ENCODE measurements at places on chromosomes 4 and X. TPM values are rescaled to one million over a fixed set of nuclear protein-coding genes. Genes with fewer than 3 reads are reported as not detected.

DNA sequence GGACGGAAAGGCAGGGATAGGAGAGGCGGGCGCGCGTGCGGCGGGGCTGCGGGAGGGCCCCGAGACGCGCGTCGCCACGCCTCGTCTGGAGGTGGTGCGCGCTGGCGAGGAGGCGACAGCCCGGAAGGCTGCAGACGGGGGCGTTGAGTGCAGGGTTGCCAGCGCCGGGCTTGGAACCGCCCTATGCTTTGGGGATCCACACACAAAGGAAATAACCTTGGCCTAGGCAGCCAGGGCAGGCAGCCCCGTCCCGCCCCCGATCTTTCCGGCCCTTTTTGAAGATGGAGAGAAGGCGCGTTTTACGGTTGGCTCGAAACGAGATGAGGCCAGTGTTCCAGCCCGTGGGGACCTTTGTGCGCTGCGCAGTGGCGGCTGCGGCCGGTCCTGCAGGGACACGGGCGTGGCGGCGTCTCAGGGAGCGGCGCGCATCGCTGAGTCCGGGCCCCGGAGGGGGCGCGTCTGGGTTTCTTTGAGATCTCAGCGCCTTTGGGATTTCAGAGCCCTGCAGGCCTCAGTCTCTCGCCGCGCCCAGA lies 50.8 kb upstream of the TRIM2 start:
- H3K27ac ChIP-seq: peak overlapping the region; percentile 53
- peaks cover 32% of the 10 kb centered on the region for H3K4me1 ChIP-seq
- peaks cover 28% of the 10 kb centered on the region for H3K27me3 ChIP-seq
- H3K4me3 ChIP-seq: peak overlapping the region; percentile 73
- no peaks in the 10 kb centered on the region for H3K36me3 ChIP-seq

DNA sequence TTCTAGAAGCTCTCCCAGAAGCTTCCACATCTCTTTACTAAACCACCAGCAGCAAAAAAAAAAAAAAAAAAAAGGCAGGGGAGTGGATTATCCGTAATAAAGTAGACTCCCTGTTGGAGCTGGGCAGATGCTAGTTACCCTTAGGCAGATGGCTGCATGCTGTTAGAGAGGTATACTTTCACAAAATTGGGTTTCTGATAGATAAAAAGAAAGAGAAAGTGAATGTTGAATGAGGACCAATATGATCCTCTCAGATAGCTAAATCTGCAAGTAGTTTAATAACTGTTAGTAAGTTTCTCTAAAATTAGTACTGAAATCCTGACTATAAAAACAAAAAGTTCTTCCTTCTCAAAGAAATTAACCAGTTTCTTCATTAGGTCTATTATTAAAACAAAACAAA lies 195.4 kb downstream of the ANAPC10 start:
- no peaks in the 10 kb centered on the region for H3K27me3 ChIP-seq
- H3K36me3 ChIP-seq: no peaks in the 10 kb centered on the region
- DNase-seq: no peak
- H3K27ac ChIP-seq: no peak overlapping the region
- H3K4me1 ChIP-seq: no peaks in the 10 kb centered on the region

DNA sequence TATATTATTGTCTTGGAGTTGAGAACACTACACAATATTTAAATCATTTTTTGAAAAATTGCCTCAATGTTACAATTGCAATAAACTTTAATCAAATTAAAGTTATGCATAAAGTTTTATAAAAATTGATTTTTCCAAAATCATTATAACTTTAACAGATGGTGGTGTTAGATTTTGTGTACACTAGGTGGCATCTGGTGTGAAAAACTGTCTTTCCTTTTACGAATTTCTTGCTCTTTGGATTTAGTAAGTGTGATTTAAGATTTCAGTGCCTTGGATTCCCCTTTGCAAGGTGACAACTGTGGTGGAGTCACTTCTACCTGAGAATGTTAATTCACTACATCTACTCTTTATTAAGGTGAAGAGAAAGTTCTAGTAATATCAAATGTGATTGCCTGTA lies 91.6 kb downstream of the AREG start:
- no peaks in the 10 kb centered on the region for H3K27me3 ChIP-seq
- no peak overlapping the region for H3K4me3 ChIP-seq
- H3K36me3 ChIP-seq: no peaks in the 10 kb centered on the region
- H3K27ac ChIP-seq: no peak overlapping the region
- DNase-seq: no peak

GRCh38 chrX:115112411-115112810 lies 76.8 kb upstream of the RBMXL3 start:
- no peak for DNase-seq
- H3K27ac ChIP-seq: no peak overlapping the region
- H3K27me3 ChIP-seq: no peaks in the 10 kb centered on the region
- H3K4me1 ChIP-seq: no peaks in the 10 kb centered on the region

- no peak overlapping the region for H3K27ac ChIP-seq
- peaks cover 5% of the 10 kb centered on the region for H3K27me3 ChIP-seq
- H3K36me3 ChIP-seq: peaks cover 4% of the 10 kb centered on the region
- H3K4me3 ChIP-seq: peak overlapping the region; percentile 54
These were observed 5.7 kb downstream of the SPON2 start for GRCh38 chr4:1166509-1167243.

DNA sequence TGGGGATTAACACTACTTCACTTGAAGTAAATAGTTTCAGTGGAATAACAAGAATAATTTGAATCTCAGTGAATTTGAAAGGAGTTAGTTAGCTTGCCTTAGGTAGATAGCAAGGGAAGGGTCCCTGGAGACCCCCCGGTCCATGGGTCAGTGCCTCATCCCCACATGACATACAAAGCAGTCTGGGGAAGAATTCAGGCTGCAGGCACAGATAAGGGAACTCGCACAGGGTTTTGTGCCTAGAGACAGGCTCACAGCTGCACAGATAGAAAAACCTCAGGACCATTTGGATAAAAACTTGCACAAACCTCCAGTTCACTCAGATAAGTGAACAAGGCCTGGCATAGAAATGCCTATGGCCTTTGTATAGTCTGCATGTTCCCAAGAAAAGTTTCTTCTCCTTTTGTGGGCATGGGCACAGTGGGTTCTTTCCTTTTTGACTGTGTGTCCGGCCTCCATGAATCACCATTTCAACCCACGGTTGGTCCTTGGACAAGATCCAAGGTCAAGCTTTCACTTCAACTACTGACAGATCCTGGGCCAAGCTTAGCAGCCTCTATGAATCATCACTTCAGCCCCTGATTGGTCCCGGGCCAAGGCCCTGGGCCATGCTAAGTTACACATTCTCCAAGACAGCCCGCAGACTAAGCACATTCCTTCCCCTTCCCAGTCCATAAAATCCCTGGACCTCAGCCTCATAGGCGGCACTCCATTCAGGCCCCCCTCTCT lies 108.3 kb upstream of the KLHL4 start:
- no peaks in the 10 kb centered on the region for H3K4me1 ChIP-seq
- no peaks in the 10 kb centered on the region for H3K27me3 ChIP-seq
- no peaks in the 10 kb centered on the region for H3K36me3 ChIP-seq
- H3K27ac ChIP-seq: no peak overlapping the region
- DNase-seq: peak; percentile 59

DNA sequence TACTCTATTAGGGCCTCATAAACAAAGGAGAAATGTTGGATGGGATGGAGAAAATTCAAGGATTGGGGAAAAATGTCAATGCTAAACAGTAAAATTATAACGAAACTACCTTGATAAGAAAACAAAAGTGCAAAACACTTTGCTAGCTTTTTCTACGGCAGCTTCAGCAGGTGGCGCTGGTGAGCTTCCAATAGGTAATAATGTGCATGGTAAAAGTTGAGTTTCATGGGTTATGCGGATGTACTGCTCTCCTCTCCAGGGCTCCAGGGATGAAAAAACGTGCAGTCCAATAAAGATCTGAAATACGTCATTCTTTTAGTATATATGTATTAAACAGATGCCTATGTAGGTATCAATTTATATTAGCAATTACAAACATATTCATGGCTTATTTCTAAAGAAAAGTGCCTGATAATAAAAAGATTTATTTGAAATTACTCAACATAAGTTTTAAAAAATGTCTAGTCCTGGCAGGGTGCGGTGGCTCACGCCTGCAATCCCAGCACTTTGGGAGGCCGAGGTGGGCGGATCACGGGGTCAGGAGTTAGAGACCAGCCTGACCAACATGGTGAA lies 239.6 kb downstream of the GRXCR1 start:
- DNase-seq: peak; percentile 85
- H3K4me1 ChIP-seq: no peaks in the 10 kb centered on the region
- no peaks in the 10 kb centered on the region for H3K36me3 ChIP-seq
- no peak overlapping the region for H3K4me3 ChIP-seq

DNA sequence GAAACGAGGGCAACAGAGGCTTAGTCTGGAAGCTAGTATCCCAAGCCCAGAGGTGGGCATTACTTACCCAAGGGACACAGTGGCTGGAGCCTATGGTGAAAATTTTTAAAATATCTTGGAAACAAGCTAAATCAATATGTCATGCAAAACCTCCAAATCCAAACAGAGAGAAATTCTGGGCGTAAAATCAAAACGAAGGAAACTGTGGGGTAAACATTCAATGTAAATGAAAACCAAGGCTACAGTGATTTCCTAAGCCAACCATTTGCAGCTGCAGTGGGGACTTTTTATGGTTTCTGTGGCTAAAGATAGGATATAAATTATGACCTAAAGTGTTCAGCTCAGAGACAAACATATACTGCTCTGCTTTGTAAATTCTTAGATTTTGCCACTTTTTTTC lies 507.7 kb upstream of the DIAPH2 start:
- no peak overlapping the region for H3K4me3 ChIP-seq
- peak; percentile 2 for DNase-seq
- H3K36me3 ChIP-seq: no peaks in the 10 kb centered on the region
- no peaks in the 10 kb centered on the region for H3K4me1 ChIP-seq

GRCh38 chrX:136577552-136577951 lies 45.5 kb downstream of the VGLL1 start:
- peaks cover 3% of the 10 kb centered on the region for H3K27me3 ChIP-seq
- no peaks in the 10 kb centered on the region for H3K36me3 ChIP-seq
- no peaks in the 10 kb centered on the region for H3K4me1 ChIP-seq
- DNase-seq: peak; percentile 81

DNA sequence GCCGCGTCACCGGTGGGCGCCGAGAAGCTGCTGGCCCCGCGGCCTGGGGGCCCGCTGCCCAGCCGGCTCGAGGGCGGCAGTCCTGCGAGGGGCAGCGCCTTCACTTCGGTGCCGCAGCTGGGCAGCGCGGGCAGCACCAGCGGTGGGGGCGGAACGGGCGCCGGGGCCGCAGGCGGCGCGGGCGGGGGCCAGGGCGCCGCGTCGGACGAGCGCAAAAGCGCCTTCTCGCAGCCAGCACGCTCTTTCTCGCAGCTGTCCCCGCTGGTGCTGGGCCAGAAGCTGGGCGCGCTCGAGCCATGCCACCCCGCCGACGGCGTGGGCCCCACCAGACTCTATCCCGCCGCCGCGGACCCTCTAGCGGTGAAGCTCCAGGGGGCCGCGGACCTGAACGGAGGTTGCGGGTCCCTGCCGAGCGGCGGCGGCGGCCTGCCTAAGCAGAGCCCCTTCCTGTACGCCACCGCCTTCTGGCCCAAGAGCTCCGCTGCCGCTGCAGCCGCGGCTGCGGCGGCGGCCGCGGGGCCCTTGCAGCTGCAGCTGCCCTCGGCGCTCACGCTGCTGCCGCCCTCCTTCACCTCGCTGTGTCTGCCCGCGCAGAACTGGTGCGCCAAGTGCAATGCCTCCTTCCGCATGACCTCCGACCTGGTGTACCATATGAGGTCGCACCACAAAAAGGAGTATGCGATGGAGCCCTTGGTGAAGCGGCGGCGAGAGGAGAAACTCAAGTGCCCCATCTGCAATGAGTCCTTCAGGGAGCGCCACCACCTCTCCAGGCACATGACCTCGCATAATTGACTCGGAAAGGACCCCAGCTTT lies 5.6 kb downstream of the PRDM8 start:
- no peak for DNase-seq
- H3K4me3 ChIP-seq: peak overlapping the region; percentile 68
- peaks cover 28% of the 10 kb centered on the region for H3K4me1 ChIP-seq
- H3K36me3 ChIP-seq: no peaks in the 10 kb centered on the region
- H3K27ac ChIP-seq: peak overlapping the region; percentile 77

GRCh38 chr4:81470456-81471297 lies 1.0 kb downstream of the RASGEF1B start:
- no peaks in the 10 kb centered on the region for H3K36me3 ChIP-seq
- H3K4me3 ChIP-seq: peak overlapping the region; percentile 74
- H3K27ac ChIP-seq: peak overlapping the region; percentile 99
- no peaks in the 10 kb centered on the region for H3K27me3 ChIP-seq

- no peaks in the 10 kb centered on the region for H3K27me3 ChIP-seq
- no peak for DNase-seq
- no peaks in the 10 kb centered on the region for H3K4me1 ChIP-seq
- no peak overlapping the region for H3K4me3 ChIP-seq
- no peak overlapping the region for H3K27ac ChIP-seq
These were observed 154.9 kb upstream of the BMP3 start for GRCh38 chr4:80875642-80876041.

DNA sequence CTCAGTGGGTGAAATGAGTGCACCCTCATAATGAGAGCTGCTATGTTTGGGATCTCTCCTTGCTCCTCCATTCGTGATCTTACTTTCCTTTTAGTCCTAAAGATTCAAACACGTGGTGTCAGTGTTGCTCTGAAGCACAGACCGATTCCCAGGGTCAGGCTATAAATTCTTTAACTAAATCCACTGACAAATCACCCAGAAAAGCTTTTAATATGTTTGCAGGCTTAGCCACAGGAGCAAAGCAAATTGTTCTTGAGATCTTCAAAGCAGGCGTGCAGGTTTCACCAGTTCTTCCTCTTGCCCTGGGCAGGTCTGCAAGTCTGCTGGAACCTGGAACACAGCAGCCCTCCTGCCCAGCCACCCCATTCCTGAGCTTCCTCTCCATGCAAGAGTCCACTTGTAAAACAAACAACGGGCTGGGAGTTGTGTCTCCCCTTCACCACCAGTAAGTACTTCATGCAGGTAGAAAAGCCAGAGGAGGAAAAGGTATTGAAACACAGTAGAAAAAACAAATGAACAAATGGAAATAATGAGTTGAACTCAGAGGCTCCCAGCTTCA lies 70.1 kb upstream of the ENPP6 start:
- peak overlapping the region; percentile 70 for H3K27ac ChIP-seq
- H3K4me1 ChIP-seq: peaks cover 26% of the 10 kb centered on the region
- no peaks in the 10 kb centered on the region for H3K36me3 ChIP-seq

DNA sequence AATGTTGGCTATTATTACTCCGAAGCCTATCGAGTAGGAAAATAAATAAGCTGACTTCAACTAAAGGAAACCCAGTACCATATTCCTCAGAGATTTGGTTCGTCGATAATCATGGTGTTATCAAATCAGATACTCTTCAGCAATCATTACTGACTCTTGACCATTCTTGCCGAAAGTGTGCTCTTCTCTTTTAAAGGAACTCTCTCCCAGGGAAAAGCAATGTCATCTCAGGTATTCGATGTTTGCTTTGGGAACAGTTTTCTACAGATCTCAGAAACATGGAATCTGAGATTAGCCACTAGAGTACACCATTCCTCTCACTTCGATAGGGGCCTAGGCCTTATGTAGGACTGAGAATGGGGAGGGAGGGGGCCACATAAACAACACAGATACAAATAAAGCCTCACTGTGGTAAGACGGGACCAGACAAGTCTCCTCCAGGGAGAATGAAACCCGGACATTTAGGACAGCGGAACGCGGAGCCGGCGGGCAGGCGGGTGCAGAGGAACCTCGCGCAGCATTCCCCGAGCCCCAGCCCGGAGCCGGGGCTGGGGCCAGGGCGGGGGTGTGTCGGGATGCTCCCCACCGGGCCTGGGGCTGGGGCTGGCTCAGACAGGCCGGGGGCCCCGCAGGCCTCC lies 581 bp downstream of the DNAJB14 start:
- peaks cover 56% of the 10 kb centered on the region for H3K4me1 ChIP-seq
- DNase-seq: no peak
- H3K27me3 ChIP-seq: no peaks in the 10 kb centered on the region
- peak overlapping the region; percentile 98 for H3K4me3 ChIP-seq
- no peaks in the 10 kb centered on the region for H3K36me3 ChIP-seq

The CXCR3 gene
- polyA plus RNA-seq: 0.19 TPM

The BEX1 gene
- polyA plus RNA-seq: 8.6 TPM

The MAGIX gene
- polyA plus RNA-seq: 18.9 TPM

The PAGE5 gene
- polyA plus RNA-seq: not detected

The TMLHE gene
- 10.2 TPM for polyA plus RNA-seq

The CCDC149 gene
- 15.4 TPM for polyA plus RNA-seq
